ENCODE measurements at places on chromosomes 13 and 19.

GRCh38 chr19:50325310-50326100 lies 3.7 kb downstream of the KCNC3 start:
- DNase-seq = peak; percentile 92

DNA sequence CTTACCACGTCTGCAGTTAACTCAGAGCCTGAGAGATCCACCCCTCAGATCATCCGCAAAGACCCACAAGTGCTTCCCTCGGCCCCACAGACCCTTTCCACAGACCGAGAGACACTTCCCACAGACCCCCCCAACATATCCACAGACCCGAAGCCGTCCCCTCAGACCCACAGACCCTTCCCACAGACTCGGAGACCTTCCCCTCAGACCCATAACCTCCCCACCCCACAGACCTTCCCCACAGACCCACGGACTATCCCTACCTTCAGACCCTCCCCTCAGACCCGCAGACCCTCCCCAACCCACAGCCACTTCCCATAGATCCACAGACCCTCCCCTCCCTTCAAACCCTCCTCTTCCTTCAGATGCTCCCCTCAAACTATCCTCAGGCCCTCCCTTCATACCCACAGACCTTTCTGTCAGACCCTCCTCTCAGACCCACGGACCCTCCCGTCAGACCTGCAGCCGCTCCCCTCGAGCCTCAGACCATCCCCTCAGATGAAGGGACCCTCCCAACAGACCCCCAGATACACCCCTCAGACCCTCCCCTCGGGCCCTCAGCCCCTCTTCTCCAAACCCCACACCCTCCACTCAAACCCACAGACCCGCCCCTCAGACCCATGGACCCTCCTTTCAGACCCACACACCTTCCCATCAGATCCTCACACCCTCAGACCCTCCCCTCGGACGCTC lies 20.1 kb upstream of the TFDP1 start:
- DNase-seq = no peak

DNA sequence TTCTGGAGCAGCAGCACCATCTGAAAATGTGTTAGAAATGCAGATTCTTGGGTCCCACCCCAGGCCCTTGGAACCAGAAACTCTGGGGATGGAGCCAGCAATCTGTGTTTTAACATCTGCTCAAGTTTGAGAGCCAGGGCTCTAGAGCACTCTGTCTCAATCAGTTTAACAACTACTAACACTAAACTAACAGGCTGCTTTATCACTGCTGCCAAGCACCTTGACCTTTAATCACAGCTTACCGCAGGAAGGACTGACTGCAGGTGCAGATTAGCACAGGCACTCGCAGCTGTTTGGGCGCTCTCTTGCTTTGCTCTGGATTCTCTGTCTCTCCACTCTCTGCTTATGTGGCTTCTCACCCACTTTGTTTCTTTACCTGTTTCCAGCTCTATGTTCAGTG lies 163.5 kb downstream of the MTUS2 start:
- DNase-seq = no peak

DNA sequence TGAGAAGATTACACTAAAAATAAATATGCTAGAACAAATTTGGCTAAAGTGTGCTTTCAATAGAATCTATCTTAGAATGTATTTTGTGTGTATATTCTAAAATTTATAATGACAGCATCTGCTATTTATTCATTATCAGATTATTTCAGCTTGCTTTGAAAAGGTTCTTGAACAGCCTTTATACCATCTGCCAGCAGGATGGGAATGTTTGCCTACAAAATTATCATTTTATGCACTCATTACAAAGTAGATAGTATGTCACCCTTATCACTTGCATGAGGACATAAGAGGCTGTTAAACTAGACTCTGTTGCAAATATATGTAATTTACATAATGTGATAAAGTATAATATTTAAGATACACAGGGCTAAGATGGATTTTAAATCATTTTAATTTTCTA lies 1286.9 kb upstream of the PCDH20 start:
- no peak for DNase-seq

- no peak for DNase-seq
Measured at GRCh38 chr19:6686628-6686975, 16.6 kb upstream of the TNFSF14 start.

GRCh38 chr19:55563261-55563690 lies 17.4 kb downstream of the ZNF579 start:
- DNase-seq = no peak

DNA sequence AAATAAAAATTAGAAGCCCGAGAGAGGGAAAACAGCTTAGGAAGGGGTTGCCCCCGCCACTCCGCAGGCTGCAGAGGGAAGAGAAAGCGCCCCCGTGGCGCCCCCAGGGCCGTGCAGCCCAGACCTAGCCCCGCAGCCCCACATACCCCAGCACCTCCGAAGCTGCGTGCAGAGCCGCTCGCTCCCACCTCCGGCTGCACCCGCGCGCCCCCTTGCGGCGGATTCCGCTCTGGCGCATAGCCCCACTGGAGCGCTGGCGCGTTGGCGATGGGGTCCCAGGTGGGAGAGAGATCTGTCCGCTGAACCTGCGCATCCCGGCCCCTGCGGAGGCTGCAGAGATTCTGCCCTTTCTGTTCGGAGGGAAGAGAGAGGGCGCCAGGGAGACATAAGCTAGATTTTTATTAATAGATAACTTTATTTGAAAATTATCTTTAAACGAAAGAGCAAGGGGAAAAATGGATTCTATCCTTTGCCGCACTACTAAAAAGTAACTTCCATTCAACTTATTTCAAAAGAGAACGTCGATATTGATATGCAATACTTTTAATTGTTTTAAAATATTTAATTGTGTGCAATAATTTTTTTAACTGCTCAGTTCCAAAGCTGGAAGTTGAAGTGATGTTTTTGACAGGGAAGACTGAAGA lies 11.7 kb upstream of the CLN5 start:
- peak; percentile 96 for DNase-seq

GRCh38 chr13:48231080-48231479 lies 1.9 kb upstream of the ITM2B start:
- no peak for DNase-seq

- DNase-seq = peak; percentile 40
Measured at GRCh38 chr13:20702915-20703779, at the start of gene IL17D. Gene IL17D (plus strand): TSS chr13:20703699. CDS start chr13:20704002, 303 bp downstream.

DNA sequence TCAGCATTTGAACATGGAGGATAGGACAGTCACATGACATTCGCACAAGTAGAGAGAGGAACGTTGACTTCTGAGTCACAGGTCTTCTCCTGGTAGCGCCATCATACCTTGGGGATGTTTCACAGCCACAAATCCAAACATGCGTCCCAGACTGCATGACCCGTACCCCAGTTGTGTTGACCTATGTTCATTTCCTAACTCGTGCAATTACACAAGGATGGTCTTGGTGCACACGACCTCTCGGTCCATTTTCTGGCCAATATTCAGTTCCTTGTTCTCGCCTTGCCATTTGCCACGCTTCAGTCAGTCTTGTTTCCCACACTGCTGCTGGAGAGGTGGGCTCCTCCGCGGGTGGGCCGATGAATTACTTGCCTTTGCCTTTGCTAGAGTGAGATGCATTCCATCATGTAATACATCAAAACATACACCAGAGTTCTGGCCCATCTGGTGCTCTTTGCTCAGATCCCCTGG lies 87.3 kb downstream of the COL4A2 start:
- no peak for DNase-seq

- no peak for DNase-seq
Measured at GRCh38 chr19:4660993-4661392, 9.1 kb downstream of the MYDGF start.

GRCh38 chr13:49893591-49893990 lies 42.5 kb downstream of the SPRYD7 start:
- DNase-seq = no peak

GRCh38 chr13:24053519-24054251 lies 106.8 kb upstream of the SPATA13 start:
- peak; percentile 41 for DNase-seq

GRCh38 chr13:100941377-100942368 lies 267.1 kb upstream of the TMTC4 start:
- no peak for DNase-seq

GRCh38 chr13:20198781-20199180 lies 6.0 kb upstream of the GJB2 start:
- DNase-seq = no peak

DNA sequence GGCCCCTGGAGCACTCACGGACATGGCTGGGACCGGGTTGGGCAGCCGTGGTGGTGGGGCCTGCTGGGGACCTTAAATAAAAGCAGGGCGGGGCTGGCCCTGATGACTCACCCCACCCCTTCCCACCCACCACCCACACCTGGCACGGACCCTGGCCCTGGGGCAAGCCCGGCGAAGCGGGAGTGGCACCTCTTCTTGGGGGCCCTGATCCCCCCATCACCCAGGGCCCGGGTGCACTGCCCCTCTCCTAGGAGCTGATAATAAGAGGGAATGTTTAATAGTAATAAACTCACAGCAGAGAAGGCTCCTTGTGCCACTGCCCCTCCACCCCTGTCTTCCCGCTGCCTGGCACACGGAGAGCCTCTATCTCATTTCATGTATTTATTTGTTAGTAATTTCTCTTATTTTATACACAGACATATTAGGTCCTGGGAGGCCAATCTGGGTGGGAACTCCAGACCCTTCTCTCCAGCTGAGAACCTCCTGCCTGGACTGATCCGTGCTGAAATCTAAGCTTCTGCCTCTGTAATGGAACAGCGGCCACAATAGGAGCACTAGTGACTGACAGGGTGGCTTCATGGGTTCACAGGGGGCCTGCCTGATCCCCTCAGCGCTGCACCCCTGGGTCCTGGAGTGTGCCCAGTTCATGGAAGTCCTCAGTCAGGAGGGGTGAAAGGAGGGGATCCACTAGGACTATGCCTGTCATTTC lies at the start of gene LGALS7:
TSS of gene LGALS7 (minus strand) at position 49 of the 709 bp plus-strand sequence. CDS start at position 24, 25 bp downstream.
- DNase-seq = no peak

- DNase-seq = no peak
Measured at GRCh38 chr13:112918746-112919145, 50.3 kb upstream of the MCF2L start.

DNA sequence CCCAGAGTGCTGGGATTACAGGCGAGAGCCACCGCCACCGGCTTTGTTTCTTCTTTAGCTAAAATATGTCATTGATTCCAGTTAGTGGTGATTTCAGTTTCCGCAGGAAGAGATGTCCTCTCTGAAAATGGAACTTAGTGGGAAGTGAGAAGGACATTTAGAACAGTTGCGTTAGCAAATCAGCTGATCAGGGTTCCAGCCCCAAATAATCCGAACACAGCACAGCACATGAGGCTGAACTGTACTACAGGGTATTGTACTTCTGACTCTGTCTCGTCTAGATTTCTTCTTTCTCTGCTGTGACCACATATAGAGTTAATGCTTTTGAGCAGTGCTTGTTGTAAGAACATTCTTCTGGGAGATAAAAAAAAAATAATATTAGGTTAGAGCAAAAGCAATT lies 314.4 kb downstream of the MYO16 start:
- DNase-seq = no peak

All from memory B cell (primary cell).